ENCODE measurements at places on chromosomes 4 and X.

DNA sequence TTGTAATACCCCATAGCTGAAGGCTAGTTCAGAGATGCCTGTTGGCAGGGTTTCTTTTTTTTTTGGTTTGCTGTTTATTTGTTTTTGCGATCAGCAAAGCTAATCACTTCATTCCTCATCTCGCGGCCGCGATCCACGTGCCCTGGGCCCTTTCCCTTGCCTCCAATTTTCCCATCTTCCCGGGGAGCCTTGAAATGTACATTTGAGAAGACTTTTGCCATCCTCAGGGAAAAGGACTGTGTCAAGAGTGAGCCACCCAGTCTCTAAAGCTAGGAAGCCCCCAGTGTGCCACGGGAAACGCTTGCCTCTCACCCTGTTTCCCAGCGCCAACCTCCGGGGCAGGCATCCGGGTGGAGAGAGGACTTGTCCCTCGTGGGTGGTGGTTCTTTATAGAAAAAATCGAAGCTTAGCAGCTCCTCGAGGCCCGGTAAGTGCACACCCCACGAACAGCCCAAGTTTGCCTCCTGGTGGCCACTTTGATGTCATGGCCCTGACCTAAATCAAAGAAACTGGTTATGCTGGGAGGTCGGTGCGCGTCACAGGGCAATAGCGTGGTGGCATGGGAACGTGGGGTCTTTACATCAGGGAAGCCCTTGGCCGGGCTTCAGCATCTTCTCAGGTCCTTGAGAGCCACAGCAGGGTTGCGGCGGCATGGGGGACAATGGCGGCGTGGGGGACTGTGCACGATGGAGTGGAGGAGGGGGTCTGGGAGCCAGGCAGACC is 42.0 kb downstream of the MAP7D3 start:
- DNase-seq, result no peak

DNA sequence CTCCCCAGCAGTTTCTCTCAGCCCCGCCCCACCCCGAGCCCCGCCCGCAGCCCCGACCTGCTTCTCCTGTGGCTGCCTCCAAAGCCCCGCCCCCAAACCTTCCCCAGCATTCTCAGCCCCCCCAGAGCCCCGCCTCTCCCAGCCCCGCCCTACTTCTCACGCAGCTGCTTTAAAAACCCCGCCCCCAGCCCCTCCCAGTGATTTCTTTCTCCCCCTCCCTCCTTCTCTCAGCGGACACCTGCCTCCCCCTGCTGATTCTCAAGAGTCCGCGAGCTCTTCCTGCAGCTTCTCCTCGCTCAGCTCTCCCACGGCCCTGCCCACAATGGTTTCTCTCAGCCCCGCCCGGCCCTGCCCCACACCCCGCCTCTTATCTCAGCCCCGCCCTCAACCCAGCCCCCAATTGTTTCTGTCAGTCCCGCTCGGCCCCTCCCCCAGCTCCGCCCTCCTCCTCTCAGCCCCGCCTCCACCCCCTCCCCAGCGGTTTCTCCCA is 636 bp upstream of the EOLA1 start:
- DNase-seq, result peak; percentile 74

- no peak for DNase-seq
Measured at GRCh38 chr4:25157081-25157480, 3.2 kb downstream of the SEPSECS start.

- peak; percentile 11 for DNase-seq
Measured at GRCh38 chr4:109156356-109156755, 146.1 kb downstream of the COL25A1 start.

GRCh38 chrX:66016905-66017658 is 22.8 kb downstream of the VSIG4 start:
- no peak for DNase-seq

GRCh38 chrX:70171624-70172023 is 5.7 kb upstream of the DGAT2L6 start:
- no peak for DNase-seq

DNA sequence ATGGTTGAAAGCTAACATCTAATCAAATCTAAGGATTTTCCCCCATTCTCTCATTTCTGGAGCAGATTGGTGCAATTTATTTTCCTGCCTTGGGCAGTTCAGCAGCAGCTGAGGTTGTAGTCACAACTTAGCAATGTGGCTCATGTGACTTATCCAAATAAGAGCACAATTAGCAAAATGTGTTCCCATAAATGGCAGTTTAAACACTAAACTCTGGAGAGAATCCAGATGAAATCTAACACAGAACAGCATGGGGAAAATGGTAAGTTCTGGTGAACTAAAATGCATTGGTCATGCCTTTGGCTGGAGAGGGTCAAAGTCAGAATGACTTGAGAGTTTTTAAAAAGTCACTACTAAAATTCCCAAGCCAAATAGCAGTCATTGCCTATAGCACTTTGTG is 422.6 kb upstream of the DIPK2B start:
- DNase-seq, result peak; percentile 5

DNA sequence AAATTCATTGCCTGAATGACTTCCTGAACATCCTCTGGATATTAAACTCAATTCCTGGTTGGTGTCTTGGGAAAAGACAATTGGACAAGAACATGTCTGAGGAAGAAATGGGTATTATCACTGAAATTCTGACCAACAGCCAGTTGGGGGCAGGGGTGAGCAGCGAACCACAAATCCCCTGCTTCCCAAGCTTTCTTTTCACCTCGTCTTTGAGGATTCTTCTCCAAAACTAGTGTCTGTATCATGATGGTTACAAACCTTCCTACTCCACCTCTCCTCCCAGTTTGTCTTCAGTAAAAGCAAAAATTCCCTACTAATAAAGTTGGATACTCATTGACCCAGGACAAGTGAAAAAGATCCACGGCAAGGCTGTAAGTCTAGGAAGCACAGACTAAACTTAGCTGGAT is 48.3 kb upstream of the WDR1 start:
- no peak for DNase-seq

DNA sequence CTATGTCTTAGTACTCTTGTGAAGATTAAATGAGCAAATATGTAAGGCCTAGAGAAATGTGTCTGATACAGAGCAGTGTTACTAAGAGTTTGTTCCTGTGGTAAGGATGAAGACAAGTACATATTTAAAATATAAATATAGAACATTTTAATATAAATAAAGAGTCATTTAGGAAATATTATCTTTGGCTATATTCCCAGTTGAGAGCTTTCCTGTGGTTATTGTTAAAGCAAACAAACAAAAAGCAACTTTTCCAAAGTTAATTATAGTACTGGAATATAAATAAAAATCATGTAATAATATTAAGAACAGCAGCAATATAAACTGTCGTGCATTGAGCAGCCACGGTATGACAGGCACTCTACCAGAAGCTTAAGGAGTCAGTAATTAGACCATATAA is 472.5 kb downstream of the INPP4B start:
- no peak for DNase-seq

GRCh38 chr4:6582889-6583490 is 8.0 kb downstream of the MAN2B2 start:
- DNase-seq, result no peak

- DNase-seq, result no peak
Measured at GRCh38 chrX:30620125-30620524, 33.1 kb upstream of the GK start.

DNA sequence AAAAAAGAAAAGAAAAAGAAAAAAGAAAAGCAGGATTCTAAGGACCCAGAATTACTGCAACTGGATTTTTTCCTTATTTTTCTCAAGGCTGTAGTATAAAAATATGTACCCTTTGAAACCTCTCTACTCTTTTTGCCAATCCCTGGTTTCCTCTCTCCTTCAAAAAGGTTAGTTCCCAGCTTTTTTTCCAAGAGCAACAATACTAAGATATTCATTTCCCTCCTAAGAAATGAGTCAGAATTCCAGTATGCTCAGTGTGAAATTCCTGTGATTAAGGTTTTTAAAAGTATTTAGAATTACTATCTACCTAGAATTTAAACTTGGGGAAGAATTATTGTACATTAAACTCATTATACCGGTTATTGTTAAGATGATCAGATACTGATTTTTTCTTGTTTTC is 22.0 kb downstream of the SMIM14 start:
- DNase-seq, result no peak

- DNase-seq, result no peak
Measured at GRCh38 chr4:135515295-135515694, 1313.7 kb upstream of the PABPC4L start.

DNA sequence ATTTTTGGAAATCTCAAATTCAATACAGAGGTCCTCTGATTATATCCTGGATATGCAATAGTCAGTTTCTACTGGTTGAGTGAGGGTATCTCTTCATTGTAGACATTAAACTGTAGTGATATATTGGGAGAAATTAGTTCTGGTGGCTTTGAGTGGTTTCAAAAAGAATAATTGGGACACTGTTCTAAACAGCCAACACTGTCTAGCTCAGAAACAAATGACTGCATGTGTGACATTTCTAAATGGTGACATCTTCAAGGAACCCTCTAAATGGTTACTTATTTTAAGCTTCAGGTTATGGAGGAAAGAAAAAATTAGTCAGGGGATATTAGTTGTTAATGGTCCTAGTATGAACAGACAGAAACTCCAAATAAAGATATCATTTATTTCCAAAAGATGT is 186.2 kb downstream of the LARP7 start:
- DNase-seq, result no peak

GRCh38 chr4:38914854-38915253 is 47.2 kb downstream of the FAM114A1 start:
- DNase-seq, result no peak
